ENCODE measurements at places on chromosomes 7 and 10.

GRCh38 chr7:37385787-37386186, 62.9 kb downstream of the ELMO1 start:
- DNase-seq, result no peak

GRCh38 chr7:4742051-4742573, 33.3 kb upstream of the AP5Z1 start:
- DNase-seq, result no peak

GRCh38 chr7:132254455-132254854, 321.8 kb downstream of the PLXNA4 start:
- DNase-seq, result no peak

GRCh38 chr7:155201325-155202087, 96.2 kb upstream of the INSIG1 start:
- no peak for DNase-seq

GRCh38 chr10:48907730-48908129, 31.9 kb downstream of the LRRC18 start:
- DNase-seq, result no peak

GRCh38 chr7:35259523-35259908, 5.6 kb upstream of the TBX20 start:
- DNase-seq, result peak; percentile 8

DNA sequence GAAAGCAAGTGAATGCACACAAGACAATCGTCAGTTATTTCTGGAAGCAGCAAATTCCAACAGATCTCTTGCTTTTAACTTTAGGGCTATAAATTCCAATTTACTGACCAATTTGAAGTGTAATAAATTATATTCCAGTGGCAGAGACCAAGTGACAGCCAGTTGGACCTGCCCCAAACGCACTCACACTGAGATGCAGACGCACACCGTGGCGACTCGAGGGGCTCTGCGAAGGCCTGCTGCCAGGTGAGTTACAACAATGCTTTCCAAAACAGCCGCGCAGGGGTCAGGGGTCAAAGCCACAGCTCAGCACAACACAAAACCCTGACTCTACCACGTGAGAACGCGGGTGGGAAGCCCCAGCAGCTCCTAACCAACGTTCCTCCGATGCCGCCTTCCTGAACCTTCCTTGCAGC, 97.4 kb downstream of the ZRANB1 start:
- no peak for DNase-seq

- DNase-seq, result peak; percentile 40
These were observed 130.9 kb downstream of the SND1 start for GRCh38 chr7:127782654-127783559.

DNA sequence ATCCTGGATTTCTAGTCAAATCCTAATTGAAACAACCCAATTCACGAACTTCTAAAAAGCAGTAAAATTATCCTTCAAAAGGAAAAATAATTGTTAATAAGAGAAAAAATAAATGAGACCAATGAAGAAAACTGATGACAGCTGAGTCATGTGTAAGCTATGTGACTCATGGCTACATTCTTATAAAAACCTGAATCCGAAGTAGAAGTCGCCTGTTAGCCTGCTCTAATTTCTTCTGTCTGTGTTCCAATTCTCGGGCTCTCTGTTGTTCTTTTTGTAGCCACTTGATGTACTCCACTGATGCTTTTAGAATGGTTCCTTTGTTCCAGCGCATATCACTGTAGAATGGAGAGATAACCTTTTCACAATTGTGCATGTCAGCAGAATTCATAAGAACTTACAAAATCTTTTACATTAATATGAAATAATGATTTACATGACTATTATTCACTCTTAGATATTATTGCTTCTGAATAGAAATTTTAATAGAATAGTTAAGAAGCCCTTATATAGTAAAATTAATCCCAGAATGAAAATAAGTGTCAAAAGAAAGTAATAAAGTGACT, 88.8 kb downstream of the TFEC start:
- DNase-seq, result peak; percentile 49

DNA sequence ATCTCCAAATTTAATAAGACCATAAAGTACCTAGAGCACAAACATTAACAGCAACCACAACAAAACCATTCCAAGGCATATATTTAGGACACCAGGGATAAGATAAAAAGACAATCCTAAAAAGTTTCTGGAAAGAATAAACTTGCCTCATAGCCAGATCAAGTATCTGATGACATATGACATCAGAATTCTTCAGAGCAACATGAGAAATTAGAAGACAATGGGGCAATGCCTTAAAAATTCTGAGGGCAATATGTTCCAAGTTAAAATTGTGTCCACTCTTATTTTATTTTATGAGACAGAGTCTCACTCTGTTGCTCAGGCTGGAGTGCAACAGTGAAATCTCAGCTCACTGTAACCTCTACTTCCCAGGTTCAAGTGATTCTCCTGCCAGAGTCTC, 2.8 kb downstream of the EFCAB10 start:
- peak; percentile 5 for DNase-seq

DNA sequence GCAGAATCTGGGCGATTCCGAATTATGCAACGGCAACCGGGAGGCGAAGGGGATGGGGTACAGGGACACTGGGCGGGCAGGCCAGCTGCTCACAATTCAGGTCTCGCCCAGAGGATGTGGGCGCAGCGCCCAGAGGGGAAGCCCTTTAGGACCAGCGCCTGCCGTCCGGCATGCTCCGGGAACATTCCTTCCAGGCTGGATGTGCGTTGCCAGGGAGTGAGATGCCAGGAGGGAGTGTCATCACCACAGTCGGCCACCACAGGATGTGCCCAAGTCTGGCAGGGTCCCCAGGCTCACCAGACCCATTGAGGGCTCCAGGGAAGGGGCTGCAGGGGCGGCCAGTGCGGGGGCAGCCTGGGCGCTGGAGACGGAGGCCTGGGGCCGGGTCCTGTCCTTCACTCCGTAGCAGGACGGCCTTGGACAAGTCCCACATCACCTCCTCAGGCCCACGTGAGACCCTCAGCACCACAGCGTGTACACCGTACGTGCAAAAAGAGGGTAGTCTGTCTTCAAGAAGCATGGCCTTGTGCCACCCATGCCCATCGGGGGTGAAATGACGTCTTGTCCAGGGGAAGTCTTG, 63.9 kb downstream of the FOXL3 start:
- no peak for DNase-seq

- DNase-seq, result no peak
These were observed 95.1 kb downstream of the SNX13 start for GRCh38 chr7:17845197-17845547.

DNA sequence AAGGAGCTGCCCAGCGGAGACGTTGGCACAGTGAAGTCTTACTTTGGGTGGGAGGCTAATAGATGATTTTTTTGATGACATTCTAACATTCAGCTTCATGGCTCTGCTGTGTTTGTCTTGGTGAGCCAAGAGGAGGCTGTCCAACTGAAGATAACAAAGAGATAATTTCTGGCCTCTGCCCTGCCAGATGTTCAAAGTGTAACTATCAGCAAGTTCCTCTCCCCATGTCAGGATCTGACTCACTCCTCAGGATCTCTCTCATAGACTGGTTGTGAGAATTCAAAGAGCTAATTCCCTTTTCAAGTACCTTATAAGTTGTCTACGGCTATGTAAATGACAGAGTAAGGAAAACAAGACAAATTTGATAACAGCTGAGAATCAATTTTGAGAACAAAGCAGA, 1340.9 kb downstream of the XPNPEP1 start:
- DNase-seq, result peak; percentile 17

GRCh38 chr10:101388676-101389276, 34.8 kb downstream of the BTRC start:
- DNase-seq, result no peak

- DNase-seq, result no peak
These were observed 6.2 kb downstream of the ZNF775 start for GRCh38 chr7:150385302-150385723.

All from cardiac fibroblast (primary cell).